Uterus (tissue), 4 donors: ENCODE measurements at places on chromosomes 2 and 18.

DNA sequence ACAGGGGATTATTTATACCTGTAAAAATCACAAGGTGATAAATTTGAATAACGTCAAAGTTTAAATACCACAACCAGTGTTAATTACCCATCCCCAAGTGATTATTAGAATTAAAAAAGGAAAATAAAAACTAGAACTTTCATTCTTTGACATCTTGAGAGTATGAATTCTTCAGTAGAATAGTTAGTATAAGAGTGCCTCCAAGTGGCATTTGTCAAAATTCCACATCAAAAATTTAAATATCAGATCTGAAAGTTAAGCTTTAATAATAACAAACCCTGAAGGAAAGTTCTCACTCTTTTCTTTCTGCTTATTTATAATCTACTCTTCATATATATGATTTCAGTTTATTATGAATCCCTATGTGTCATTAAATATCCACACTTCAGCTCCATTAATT, 273.7 kb upstream of the KYNU start:
- DNase-seq, result no peak

DNA sequence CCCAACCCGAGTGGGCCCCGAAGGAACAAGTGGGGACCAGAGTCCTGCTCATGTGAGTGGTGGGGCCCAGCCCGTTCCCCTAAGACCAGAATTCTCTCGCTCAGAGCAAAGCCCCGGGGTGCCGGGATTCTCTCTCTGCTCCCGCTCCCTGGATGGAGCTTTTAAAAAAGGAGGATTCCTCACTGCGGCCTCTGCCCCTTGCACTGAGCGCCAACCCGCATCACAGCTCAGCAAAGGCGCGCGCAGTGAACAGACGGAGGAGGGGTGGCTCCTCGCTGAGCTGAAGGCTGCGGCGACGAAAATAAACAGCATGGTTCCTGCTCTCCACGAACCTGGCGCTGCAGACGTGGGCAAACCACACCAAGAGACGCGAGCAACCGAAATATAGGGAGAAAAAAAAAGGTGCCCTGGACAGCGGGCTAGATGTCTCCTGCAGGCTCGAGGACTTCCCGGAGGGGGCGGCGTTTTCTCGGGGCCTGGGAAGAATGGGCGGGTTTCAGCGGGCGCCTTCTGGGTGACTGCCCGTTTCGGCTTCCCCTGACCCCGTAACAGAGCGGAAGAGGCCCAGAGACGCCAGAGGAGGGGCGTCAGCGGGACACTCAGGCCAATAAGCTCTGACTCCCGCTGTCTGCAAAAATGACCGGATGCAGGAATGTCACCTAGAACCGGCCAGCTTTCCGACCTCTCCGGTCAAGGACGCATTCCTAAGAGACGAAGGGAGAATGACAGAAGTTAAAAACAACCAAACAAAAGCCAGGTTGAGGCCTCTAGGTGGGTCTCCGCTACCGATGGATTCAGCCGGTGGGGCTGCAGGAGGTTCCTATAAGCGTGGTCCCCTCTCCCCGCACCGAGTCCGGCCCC, 819 bp upstream of the KLF11 start:
- peak; percentile 85 for DNase-seq

GRCh38 chr18:5972298-5972697, 77.0 kb upstream of the TMEM200C start:
- DNase-seq, result no peak

DNA sequence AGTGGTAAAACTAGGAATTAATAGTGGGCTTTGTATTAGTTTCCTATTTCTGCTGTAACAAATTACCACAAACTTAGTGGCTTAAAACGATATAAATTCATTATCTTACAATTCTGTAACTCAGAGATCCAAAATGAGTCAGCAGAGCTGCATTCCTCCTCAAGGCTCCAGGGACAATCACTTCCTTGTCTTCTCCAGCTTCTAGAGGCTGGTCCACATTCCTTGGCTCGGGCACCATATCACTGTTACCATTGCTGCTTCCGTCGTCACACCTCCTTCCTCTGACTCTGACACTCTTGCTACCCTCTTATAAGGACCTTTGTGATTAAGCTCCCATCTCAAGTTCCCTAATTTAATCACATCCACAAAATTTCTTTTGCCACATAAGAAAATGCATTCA, 567.8 kb upstream of the KLHL29 start:
- no peak for DNase-seq

DNA sequence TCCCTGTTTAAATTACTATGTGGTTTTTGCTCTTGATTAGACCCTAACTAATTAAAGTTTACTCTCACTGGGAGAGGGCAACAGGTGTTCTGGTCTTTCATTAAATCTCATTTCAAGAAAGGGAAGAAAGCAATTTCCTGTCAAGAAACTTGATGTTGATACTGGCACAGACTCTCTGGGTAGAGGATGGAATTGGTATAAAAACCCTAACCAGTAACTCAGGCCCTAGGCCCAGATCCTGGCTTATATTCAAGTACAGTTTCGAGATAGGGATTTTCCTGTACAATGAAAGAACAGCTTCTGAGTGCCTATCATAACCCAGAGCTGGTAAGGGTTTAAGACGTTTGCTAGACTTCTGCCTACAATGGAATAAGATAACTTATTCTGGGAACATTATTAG, 61.6 kb upstream of the ACYP2 start:
- DNase-seq, result no peak

DNA sequence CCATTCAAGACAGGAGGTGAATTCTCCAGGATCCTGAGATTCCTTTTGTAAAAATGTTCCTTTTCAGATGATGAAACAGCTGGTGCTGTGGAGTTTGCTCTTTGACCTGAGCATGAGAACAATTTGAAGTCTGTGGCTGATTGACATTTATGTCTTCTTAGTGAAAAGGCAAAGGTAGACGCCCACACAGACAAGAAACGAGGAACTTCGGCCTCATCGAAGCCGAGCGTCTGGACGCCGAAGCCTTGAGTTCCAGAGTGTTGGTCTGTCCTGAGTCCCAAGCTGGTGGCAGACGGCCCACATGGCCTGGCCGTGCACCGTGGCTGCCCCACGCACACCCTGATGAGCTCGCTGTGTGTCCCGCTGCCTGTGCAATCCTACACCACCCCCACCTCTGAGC, 20.7 kb upstream of the SNTG2 start:
- DNase-seq, result no peak

DNA sequence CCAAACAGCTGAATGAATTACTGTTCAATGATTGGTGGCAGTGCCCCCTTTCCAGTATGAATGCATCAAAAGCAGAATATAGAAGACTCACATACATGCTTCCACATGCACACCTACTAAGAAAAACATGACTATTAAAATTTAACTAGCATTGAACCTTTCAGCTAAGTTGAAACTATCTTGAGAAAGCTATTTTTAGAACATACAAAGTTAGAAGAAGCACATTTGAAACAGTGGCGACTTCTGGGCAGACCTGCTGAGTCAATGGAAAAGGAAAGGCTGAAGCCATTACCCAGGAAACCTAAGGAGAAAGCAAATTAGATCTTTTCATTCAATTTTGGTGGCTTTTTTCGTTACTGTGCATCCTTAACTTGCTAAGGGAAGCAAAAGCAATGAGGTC, 55.9 kb downstream of the PLA2R1 start:
- no peak for DNase-seq

- DNase-seq, result no peak
Measured at GRCh38 chr2:150376553-150377335, 110.7 kb downstream of the RND3 start.

- no peak for DNase-seq
Measured at GRCh38 chr2:204205538-204205937, 269.0 kb downstream of the ICOS start.

- peak; percentile 78 for DNase-seq
Measured at GRCh38 chr18:3449512-3450011, 410 bp upstream of the TGIF1 start.

DNA sequence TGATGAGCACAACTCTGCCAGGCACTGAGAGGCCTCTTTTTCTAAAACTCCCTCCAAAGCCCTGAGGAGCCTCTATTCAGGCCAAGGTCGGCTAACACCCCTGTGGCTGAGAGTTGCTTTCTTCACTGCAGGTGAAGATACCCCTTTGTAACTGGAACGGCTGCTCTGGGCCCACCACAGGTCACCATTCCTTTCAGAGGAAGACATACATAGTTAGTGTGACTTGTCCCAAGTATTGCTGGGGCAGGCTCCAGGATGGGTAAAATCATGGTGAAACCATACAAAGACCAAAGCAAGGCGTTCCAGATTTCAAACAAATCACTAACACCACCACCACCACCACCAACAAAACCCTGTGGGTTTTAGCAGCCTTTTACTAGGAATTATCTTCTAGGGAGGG, 36.8 kb downstream of the CHST10 start:
- DNase-seq, result no peak

DNA sequence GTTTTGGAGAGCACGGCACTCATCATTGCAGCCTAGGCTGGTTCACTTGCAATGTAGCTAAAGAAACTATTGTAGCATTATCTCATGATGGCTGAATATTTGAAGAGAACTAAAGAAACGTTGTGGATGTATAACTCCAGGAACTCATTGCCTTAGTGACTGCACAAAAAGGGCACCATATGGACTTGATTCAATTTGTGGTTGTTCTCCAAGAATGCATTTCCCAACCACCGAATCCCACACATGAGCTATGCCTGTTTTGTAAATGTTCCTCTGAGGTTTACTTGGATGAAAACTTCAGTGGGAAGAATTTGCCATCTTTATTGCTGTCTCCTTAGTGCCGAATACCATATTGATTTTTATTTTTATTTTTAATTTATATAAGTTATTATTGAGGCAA, 43.5 kb downstream of the DOK6 start:
- no peak for DNase-seq

DNA sequence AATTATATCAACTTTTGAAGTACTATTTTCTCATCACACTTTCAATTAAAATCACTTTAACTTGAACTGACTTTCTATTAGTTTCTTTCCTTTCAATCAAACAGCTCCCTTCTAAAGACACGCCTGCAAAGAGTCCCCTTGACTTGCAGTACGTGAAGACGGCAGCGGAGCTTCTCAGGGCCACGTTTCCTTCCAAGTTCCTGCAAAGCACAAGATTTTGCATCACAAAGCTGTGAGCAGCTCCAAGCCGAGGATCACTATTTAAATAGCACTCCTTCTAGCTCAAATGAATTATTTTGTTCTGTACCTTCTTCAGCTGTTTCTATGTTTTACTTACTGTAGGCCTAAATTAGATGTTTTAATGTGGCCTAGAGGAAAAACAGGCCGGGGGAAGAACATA, 30.8 kb downstream of the SH3YL1 start:
- no peak for DNase-seq

- no peak for DNase-seq
Measured at GRCh38 chr2:205699515-205700289, 17.4 kb downstream of the NRP2 start.

- no peak for DNase-seq
Measured at GRCh38 chr2:11602563-11603204, 67.3 kb downstream of the NTSR2 start.

- no peak for DNase-seq
Measured at GRCh38 chr2:203707530-203707929, 1.1 kb downstream of the CD28 start.
